ENCODE measurements at places on chromosomes 1 and 21.

DNA sequence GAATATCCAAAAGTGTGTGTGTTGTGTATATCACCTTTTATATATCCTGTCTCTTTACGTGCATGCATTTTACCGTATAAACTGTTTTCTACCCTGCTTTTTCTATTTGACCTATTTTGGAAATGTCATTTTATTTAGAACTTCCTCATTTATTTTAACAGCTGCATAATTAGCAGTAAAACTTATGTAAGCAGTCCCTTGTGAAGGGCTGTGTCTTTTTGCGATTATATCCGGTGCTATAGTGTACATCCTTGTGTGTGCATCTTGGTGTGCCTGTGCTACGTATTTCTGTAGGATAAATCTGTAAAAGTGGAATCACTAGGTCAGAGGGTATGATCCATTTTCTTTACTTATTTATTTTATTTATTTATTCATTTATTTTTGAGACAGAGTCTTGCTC is 7.2 kb downstream of the LGALS8 start:
- DNase-seq: no peak

- DNase-seq: no peak
Observed at GRCh38 chr1:14083706-14084105, 383.7 kb downstream of the PRDM2 start.

- no peak for DNase-seq
Observed at GRCh38 chr21:28959367-28960099, 33.1 kb downstream of the LTN1 start.

GRCh38 chr1:4962836-4963235 is 308.4 kb downstream of the AJAP1 start:
- DNase-seq: no peak

DNA sequence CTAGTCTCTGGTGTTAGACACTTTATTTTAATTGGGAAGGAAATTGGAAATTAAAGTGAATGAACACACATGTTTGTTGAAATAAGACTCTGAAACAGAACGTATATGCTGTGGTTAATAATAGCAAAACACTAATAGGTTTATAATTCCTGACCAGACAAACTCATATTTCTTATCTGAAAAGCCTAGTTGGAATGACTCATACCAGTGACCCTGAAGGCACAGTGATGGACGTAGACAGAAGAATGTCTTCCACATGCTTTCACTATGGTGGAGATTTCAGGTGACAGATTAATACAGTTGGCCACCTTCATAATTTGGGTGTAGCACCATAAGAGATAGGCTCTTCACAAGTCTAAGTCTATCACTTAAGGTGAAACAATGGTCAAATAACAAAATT is 83.0 kb upstream of the COL11A1 start:
- DNase-seq: no peak

- no peak for DNase-seq
Observed at GRCh38 chr1:206930210-206930798, 8.6 kb upstream of the FCMR start.

DNA sequence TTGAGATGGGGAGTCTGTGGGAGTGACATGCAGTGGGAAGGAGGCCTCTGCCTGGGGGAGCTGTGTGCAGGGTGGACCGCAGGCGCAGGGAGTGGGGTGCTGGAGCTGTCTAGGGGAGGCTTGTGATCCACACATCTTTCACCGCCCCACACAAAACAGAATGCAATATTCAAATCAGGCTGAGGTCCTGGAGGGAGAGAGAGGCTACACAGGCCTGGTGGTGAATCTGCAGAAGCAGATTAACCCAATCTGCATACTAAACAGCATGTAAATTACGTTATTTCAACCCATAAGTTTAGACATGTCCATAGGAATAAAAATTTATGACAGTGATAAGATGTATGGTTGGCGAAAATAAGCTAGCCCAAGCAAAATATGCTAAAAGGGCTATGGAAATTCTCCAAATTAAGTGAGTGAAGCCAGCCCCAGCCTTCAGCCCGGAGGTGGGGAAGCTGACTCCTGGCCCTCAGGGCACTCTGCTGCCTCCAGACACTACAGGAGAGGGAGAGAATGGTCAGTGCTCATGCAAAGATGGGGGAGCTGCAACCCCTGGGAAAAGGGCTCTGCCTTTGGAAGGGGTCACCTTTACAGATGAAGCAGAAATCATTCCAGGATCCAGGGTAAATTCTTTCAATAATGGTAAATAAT is 156.2 kb upstream of the CTTNBP2NL start:
- DNase-seq: no peak

- DNase-seq: no peak
Observed at GRCh38 chr1:86345042-86345441, 51.1 kb downstream of the ODF2L start.

GRCh38 chr1:156847591-156848460 is 11.1 kb downstream of the INSRR start:
- no peak for DNase-seq

DNA sequence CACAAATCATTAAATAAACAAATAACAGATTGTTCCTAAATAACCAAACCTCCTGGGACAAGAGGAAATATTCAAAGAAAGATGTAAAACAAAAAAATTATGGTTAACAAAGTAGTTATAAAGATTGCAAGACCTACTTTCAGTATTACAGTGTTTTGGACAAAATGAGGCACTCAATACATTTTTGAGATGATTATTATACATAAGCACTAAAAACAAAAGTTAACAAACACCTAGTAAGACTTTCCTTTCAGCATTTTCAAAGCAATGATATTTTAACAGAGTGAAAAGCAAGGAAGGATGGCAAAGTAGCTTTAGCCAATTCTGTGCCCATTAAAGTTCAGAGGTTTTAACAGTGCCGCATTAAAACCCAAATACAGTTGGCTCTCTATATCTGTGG is 17.2 kb downstream of the OMA1 start:
- no peak for DNase-seq

DNA sequence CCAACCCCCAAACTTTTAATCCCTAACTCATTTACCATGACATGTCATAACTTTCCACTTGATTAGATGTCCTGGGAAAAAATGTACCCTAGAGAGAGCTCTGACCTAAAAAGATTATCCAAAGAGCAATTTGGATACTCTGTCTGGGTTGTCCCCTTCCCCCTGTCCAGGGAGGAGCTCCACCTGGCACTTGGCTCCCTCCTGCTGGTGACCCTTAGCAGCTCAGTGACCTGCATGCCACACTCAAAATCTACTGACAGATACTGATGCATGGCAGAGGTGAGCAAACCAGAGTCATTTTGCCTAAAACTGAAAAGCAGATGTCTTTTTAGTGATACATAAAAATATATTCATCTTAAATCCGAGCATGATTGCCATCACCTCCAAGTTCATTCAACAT is 442.3 kb upstream of the CHRM3 start:
- DNase-seq: no peak

- DNase-seq: peak; percentile 38
Observed at GRCh38 chr1:116910379-116911187, 867 bp downstream of the PTGFRN start.

DNA sequence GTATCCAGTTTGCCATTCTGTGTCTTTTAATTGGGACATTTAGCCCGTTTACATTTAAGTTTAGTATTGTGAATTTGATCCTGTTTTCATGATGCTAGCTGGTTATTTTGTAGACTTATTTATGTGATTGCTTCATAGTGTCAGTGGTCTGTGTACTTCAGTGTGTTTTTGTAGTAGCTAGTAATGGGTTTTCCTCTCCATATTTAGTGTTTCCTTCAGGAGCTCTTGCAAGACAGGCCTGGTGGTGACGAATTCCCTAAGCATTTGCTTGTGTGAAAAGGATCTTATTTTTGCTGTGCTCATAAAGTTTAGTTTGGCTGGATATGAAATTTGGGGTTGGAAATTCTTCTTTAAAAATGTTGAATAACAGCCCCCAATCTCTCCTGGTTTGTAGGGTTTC is 69.2 kb upstream of the PDC start:
- DNase-seq: no peak
